ENCODE measurements at places on chromosomes 5 and 9. TPM values are rescaled to one million over a fixed set of nuclear protein-coding genes. Genes with fewer than 3 reads are reported as not detected.

GRCh38 chr9:114038724-114039313, 39.3 kb downstream of the AMBP start:
- peaks cover 34% of the 10 kb centered on the region for H3K36me3 ChIP-seq
- no peak overlapping the region for H3K27ac ChIP-seq
- no peak overlapping the region for H3K4me3 ChIP-seq
- DNase-seq, result no peak
- peaks cover 8% of the 10 kb centered on the region for H3K27me3 ChIP-seq

- no peaks in the 10 kb centered on the region for H3K36me3 ChIP-seq
- H3K27me3 ChIP-seq, result peaks cover 6% of the 10 kb centered on the region
- no peak overlapping the region for H3K27ac ChIP-seq
- no peak for DNase-seq
Observed at GRCh38 chr5:10655161-10655971, 91.5 kb downstream of the ANKRD33B start.

The FOXD4L5 gene
- 0.10 TPM for total RNA-seq

GRCh38 chr9:12469084-12469483, 224.1 kb upstream of the TYRP1 start:
- H3K4me1 ChIP-seq, result no peaks in the 10 kb centered on the region
- no peaks in the 10 kb centered on the region for H3K36me3 ChIP-seq
- no peak overlapping the region for H3K27ac ChIP-seq
- H3K27me3 ChIP-seq, result no peaks in the 10 kb centered on the region
- H3K4me3 ChIP-seq, result no peak overlapping the region

The KIF12 gene
- 0.26 TPM for total RNA-seq

DNA sequence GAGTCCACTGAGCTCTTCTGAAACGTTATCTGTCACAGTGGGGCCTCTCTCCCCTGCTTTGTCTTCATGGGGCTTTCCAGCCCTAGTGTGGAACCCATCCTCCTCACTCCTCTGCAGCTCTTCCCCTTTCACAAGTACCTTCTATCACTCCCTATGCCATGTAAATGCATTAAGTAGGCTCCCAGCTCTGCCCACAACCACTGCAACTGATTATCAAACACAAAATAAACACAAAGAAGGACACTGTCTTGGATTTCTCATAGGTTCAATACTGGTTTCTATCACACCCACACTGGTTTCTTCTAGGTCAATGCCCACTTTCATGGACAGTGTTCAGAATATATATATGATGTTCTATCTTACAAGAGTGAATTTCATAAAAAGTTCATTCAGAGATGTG, 139.4 kb downstream of the GNAQ start:
- H3K4me3 ChIP-seq, result no peak overlapping the region
- H3K27ac ChIP-seq, result no peak overlapping the region
- H3K27me3 ChIP-seq, result peaks cover 1% of the 10 kb centered on the region
- no peak for DNase-seq

GRCh38 chr5:39542511-39543285, 117.9 kb upstream of the DAB2 start:
- DNase-seq, result no peak
- H3K4me1 ChIP-seq, result no peaks in the 10 kb centered on the region
- H3K27ac ChIP-seq, result no peak overlapping the region

DNA sequence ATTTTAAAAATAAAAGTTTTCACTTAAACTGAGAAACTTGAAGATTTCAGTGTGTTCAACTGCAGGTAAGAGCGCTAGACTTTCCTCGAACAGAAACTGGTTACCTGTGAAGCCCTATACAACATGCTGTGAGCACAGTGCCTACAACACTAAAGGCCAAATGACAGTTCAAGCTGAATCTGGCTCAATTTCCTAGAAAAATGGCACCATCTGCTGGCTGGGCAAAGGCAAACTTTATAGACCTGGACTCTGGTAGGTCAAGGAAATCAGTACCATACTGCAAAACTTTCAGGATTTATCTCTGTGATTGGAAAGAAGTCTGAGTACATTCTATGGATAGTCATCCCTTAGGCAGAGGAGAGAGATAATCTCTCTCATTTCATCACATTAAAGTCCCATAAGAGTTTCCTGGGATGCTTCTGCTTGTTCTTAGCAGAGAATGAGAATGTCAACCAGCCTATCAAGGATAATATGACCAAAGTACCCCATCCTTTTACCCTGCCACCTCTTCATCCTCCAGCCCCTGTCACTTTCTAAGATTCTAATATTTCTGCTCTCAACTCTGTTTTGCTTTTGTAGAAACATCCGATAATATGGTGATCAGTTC, 31.8 kb upstream of the FOXB2 start:
- DNase-seq, result peak; percentile 49
- no peaks in the 10 kb centered on the region for H3K36me3 ChIP-seq
- no peak overlapping the region for H3K4me3 ChIP-seq
- H3K27me3 ChIP-seq, result no peaks in the 10 kb centered on the region

GRCh38 chr5:157713830-157714595, 17.2 kb upstream of the THG1L start:
- H3K4me3 ChIP-seq, result no peak overlapping the region
- H3K4me1 ChIP-seq, result peaks cover 3% of the 10 kb centered on the region
- H3K27ac ChIP-seq, result no peak overlapping the region
- no peaks in the 10 kb centered on the region for H3K36me3 ChIP-seq

GRCh38 chr5:6333182-6333905, 45.0 kb downstream of the MED10 start:
- H3K27me3 ChIP-seq, result peaks cover 2% of the 10 kb centered on the region
- DNase-seq, result no peak
- no peak overlapping the region for H3K4me3 ChIP-seq
- no peak overlapping the region for H3K27ac ChIP-seq

DNA sequence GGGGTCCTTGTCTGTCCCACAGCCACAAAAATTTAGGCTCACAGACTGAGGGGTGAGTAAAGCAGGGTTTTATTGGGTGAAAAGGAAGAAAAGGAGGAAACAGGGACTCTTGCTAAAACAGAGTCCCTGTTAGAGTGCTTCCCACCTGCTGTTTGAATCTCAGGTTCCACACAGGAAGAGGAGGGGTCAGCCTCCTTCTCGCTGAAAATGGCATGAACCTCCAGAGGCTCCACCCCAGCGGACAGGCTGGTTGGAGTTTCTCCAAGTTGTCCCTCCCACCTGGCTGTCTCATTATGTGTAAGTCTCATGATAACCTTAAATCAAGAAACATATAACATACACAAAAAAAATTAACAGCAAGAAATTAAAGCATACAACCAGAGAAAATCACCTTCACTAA, 28.3 kb upstream of the UHRF2 start:
- no peaks in the 10 kb centered on the region for H3K27me3 ChIP-seq
- H3K36me3 ChIP-seq, result no peaks in the 10 kb centered on the region
- no peak for DNase-seq
- H3K27ac ChIP-seq, result no peak overlapping the region
- H3K4me1 ChIP-seq, result peaks cover 9% of the 10 kb centered on the region

DNA sequence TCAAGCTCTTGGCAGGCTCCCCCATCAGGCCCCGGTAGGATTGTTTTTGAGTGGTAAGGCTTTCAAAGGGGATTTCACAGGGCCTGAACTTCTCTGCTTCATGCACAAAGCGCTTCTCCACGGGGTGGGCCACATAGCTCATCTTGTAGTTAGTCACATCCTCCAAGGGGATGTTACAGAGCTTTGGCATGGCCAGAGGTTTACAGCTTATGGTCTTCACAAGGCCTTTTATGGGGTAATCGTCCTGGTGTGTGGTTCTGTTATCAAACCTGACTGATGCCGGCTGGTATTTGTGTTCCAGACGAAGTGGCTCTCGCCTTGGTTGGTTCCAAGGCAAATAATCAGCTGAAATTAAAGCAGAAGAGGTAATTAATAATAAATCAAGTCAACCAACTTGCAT, 104.3 kb downstream of the SAXO1 start:
- no peaks in the 10 kb centered on the region for H3K4me1 ChIP-seq
- H3K36me3 ChIP-seq, result no peaks in the 10 kb centered on the region
- H3K4me3 ChIP-seq, result no peak overlapping the region

GRCh38 chr5:160133071-160133917, 14.0 kb upstream of the PWWP2A start:
- H3K27ac ChIP-seq, result no peak overlapping the region
- peak; percentile 8 for DNase-seq
- H3K36me3 ChIP-seq, result no peaks in the 10 kb centered on the region
- H3K27me3 ChIP-seq, result no peaks in the 10 kb centered on the region

GRCh38 chr5:139385061-139386049, 2.3 kb upstream of the SLC23A1 start:
- H3K4me3 ChIP-seq, result peak overlapping the region; percentile 39
- H3K27ac ChIP-seq, result no peak overlapping the region
- no peak for DNase-seq
- H3K4me1 ChIP-seq, result peaks cover 16% of the 10 kb centered on the region
- peaks cover 3% of the 10 kb centered on the region for H3K27me3 ChIP-seq

DNA sequence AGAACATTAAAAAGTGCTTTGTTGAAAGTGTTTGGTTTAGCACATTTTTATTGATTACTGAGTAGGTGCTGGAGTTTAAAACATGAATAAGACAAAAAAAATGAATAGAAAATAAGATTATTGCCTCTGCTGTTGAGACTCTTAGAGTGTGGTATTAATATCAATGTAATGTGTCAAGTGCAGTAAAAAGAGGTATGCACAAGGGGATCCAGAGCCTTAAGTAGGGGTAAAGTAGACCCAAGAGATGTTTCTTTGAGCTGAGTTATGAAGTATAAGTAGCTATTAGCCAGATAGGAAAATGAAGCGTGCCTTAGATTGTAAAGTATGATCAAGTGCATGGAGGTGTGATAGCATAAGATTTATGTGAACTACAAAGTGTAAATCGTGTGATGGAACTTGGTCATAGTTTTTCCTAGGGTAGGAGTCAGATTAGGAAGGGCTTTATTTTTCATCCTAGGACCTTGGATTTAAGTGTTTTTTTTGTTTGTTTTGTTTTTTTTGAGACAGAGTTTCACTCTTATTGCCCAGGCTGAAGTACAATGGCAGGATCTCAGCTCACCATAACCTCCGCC, 45.2 kb downstream of the NSD1 start:
- H3K27ac ChIP-seq, result no peak overlapping the region
- peaks cover 3% of the 10 kb centered on the region for H3K4me1 ChIP-seq
- H3K27me3 ChIP-seq, result no peaks in the 10 kb centered on the region
- H3K36me3 ChIP-seq, result no peaks in the 10 kb centered on the region

- no peak overlapping the region for H3K27ac ChIP-seq
- peaks cover 29% of the 10 kb centered on the region for H3K27me3 ChIP-seq
- peaks cover 11% of the 10 kb centered on the region for H3K4me1 ChIP-seq
- H3K4me3 ChIP-seq, result no peak overlapping the region
- DNase-seq, result no peak
Observed at GRCh38 chr5:135533334-135533733, 2.4 kb downstream of the NEUROG1 start.

GRCh38 chr9:72844440-72844768, 108.4 kb downstream of the ALDH1A1 start:
- no peaks in the 10 kb centered on the region for H3K4me1 ChIP-seq
- DNase-seq, result no peak
- no peak overlapping the region for H3K4me3 ChIP-seq
- H3K36me3 ChIP-seq, result no peaks in the 10 kb centered on the region

The CAMK2A gene
- total RNA-seq, result 1.1 TPM

GRCh38 chr5:10140195-10140973, 109.3 kb downstream of the ATPSCKMT start:
- no peak overlapping the region for H3K4me3 ChIP-seq
- no peaks in the 10 kb centered on the region for H3K4me1 ChIP-seq
- no peaks in the 10 kb centered on the region for H3K36me3 ChIP-seq
- no peak overlapping the region for H3K27ac ChIP-seq
- peak; percentile 26 for DNase-seq

DNA sequence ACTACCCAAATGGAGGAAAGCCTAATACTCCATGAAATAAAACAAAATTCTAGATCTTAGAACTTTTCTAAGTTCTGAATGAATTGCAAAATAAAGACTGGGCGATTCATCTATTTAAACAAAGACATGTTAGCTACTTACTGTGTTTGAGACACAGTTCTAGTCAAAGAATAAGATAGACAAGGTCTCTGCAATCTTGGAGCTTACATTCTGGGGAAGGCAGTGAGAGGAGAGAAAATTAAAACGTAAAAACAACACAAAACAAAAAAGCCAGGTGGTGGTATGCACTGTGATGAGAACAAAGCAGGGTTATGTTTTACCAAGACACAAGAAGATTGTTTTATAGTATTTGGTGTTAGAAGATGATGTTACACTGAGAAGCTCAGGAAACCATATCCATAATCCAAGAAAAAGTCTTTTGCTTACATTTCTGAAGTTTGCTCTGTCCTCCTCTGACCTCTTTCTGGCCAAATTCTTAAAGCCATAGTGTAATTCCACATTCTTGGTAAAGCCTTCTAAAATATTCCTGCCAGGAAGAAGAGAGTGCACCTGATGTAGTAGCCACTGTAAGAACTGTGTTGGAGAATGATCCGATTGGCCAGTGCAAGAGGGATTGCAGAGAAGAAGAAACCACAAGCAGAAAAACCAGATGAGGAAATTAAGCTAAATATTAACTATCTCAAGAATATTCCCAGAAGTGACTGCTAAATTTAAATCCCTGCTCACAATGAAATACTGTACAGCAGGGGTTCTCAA, 218.4 kb downstream of the PCSK1 start:
- H3K4me3 ChIP-seq, result no peak overlapping the region
- H3K27ac ChIP-seq, result no peak overlapping the region
- no peaks in the 10 kb centered on the region for H3K4me1 ChIP-seq
- H3K27me3 ChIP-seq, result no peaks in the 10 kb centered on the region

The CDC37L1 gene
- total RNA-seq, result 10.7 TPM

The KCNV2 gene
- total RNA-seq, result not detected

The MEF2C gene
- total RNA-seq, result 134 TPM

GRCh38 chr5:18202164-18202563, 567.9 kb downstream of the TAF11L14 start:
- peaks cover 1% of the 10 kb centered on the region for H3K36me3 ChIP-seq
- no peaks in the 10 kb centered on the region for H3K4me1 ChIP-seq
- no peak overlapping the region for H3K4me3 ChIP-seq
- H3K27ac ChIP-seq, result no peak overlapping the region
- no peak for DNase-seq

DNA sequence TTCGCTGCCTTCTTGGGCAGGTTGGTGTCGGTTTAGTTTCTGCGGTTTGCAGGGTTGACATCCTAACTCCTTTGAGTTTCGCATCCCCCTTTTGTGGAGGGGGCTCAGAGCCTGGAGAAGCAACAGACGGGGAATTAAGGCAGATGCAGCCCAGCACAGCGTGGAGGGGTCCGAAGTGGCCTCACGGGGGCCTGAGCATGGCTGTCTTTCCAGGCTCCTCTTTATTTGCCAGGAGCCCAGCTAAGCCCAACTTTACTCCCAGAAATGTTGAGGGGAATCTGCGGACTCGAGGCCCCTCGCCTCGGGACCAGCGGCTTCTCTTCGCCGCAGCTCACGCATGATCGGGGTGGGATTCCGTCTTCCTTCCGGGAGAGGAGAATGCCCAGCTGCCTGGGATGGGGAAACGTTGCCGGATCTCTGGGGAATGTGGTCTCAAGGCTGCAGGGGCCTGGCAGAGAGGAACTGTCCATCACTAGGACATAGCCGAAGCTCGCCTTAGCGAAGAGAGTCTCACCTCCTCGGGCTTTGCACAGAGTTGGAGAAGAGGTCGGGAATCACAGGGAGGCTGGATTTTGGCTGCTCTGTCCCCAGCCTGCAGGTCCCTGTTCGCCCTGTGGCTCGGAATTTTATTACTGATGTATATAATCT, 1.3 kb downstream of the RAI14 start:
- peaks cover 15% of the 10 kb centered on the region for H3K36me3 ChIP-seq
- H3K4me3 ChIP-seq, result peak overlapping the region; percentile 96
- H3K27me3 ChIP-seq, result peaks cover 20% of the 10 kb centered on the region

GRCh38 chr9:135437259-135437658, 42.3 kb upstream of the PPP1R26 start:
- no peak overlapping the region for H3K27ac ChIP-seq
- no peaks in the 10 kb centered on the region for H3K36me3 ChIP-seq
- H3K27me3 ChIP-seq, result peaks cover 2% of the 10 kb centered on the region
- no peak for DNase-seq
- no peak overlapping the region for H3K4me3 ChIP-seq

The RLN2 gene
- total RNA-seq, result 1.4 TPM

The CRB2 gene
- 0.18 TPM for total RNA-seq

The LRRC26 gene
- not detected for total RNA-seq

Measured in endothelial cell (in vitro differentiated cells).